ENCODE measurements at places on chromosomes 1 and 21.

- no peak for ATAC-seq
These were observed 12.0 kb downstream of the ALDH9A1 start for GRCh38 chr1:165686121-165686970.

- no peak for ATAC-seq
These were observed 45.1 kb downstream of the GRIK3 start for GRCh38 chr1:36989241-36989640.

DNA sequence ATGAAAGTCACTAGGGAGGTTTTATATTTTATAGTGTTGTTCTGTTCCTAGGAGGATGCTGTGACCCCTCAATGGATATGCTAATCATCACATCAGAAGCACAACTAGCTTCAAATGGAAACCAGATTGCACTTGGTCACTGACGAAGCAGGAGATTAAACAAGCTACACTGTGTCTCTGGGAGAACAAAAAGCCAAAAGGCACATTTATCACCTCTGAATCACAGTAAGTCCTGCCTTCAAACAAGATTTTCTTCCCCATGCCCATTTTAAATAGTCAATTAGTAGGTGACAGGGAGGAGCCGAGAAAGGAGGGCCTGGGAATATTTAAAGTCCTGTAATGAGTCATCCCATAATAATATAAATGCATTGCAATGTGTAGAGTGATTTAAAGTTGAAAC, 38.1 kb downstream of the RGS2 start:
- no peak for ATAC-seq

DNA sequence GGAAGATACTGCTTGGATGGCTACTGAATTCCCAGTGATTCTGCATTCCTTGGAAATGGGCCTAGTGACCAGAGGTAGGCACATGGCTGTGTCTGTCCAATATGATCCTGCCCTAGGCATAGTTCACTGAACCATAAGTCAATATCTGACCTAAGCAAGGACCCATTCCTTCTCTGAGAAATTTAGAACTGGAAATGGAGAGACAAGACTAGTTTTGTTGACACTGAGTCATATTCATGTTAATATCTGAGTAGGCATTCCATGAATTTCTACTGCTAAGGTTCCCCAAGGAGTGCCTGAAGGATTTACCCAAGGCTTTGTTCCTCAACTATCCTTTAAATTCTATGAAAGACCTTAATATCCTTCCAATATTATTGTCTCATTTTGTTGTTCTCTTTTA, 329.8 kb upstream of the BEND5 start:
- ATAC-seq, result no peak

DNA sequence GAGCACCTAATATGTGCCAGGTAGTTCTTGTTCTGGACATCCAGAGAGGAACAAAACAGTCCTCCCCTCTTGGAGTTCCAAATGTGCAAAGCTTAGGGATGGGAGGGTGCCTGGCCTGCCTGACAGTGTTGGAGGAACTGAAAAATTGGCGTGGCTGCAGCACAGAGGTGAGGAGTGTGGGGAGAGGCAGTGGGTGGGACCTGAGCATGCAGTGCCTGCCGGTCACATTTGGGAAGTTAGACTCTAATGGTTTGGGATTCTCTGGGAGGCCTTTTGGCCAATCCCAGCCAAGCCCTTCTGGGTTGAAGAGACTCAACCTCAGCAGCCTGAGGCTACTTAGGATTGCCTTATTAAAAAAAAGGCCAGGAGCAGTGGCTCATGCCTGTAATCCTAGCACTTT, 2.3 kb upstream of the TCEA3 start:
- ATAC-seq, result no peak

GRCh38 chr1:8430476-8430875, 112.6 kb downstream of the SLC45A1 start:
- ATAC-seq, result no peak

GRCh38 chr1:222916100-222916499, 101.3 kb downstream of the DISP1 start:
- no peak for ATAC-seq

DNA sequence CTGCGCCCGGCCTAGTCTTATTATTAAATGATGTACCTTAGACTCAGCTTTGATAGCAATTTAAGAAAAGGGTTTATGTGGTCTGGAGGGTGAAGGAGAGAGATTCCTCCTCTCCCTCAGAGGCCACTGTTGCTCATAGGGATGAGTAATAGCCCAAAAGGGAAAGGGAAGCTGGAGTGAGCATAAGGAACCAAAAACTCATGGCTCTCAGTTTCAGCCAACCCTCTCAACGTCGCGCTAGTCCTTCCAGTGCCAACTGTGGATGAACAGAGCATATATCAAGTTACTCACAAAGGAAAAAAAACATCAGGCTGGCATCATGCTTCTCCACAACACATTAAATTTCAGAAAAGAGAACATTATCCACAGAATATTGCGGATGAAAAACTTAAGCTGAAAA, 8.3 kb upstream of the GPR89B start:
- ATAC-seq, result no peak

DNA sequence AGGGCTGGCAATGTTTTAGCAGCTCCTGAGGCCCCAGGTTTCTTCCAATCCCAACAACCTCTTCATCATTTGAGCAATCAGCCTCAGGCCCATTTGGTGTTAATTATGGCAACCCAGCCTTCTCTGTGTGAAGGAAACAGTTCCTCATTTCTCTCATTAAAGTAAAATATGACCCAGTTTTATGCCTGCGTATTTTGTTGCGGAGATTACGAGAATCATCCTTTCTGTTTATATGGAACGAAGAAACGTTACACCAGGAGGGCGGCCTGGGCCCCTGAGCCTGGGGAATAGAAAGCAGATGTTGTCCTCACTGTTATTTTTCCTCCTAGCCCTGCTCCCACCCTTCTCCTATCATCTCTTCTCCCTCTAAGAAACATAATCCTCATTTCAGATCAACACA, 332.2 kb upstream of the USP24 start:
- ATAC-seq, result no peak

DNA sequence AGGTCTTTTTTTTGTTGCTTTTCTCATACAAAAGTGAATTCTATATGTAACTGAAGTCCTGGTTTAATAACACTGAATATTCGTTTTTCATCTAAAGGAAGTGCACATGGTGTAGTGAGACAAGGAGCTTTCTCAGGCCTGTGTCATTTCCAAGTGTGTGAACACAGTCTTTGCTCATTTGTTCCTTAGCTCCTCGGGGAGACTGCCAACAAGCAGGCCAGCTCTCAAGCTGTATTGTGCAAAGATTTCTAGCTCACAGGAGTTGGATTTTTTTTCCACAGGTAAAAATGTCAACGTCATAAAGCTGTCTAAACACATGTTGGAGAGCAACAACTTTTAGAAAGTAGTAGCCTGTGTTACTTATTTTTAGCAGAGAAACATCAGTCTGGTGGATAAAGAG, 87.8 kb upstream of the S1PR1 start:
- ATAC-seq, result no peak

DNA sequence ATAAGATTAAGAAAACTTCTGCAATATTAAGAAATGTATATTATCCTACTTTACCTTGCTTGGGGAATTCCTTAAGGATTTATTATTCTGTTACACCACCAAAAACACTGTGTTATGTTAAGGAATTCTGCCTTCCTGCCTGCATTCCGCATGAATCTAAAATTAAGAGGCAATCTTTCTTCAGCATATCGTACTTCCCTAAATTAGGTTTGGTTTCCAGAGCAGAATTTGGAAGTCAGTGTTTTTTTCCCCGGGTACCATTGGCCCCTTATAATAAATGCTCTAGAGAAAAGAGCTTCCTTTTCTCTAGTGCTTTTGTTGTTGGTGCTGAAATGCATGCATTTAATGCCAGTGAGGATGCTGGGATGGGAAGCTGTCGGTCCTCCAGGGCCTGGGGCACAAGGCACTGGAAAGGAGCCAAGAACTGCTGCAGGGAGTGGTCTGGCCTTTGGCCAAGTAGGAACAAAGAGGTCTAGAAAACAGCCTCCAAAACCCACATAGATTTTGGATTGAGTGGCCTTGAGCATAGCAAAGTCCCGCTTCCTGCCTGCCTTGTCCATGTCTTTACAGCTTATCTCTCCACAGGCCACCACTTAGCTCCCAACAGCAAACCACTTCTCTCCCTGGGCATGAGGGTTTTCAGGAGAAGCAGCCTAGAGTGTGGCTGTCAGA, 69.9 kb downstream of the RRAGC start:
- no peak for ATAC-seq

GRCh38 chr1:61618755-61619154, 106.2 kb downstream of the TM2D1 start:
- no peak for ATAC-seq

DNA sequence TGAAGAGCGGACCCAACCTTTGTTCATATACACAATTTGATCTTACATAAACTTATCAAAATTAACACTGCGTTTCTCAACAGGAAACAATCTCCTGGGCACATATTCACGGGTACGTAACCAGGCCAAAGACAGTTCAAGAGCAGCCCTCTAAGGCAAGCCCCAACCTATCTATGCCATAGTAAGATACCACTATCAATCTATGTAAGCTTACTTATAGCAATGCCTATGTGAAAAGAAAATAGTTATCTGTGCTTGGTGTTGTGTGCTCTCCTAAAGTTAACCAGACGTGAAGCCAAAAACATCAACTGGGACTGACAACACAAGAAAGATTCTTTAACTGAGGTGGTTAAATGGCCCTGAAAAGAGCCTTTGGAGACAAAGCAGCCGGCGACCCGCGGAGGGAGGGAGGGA, 49.4 kb upstream of the BOLA1 start:
- no peak for ATAC-seq

DNA sequence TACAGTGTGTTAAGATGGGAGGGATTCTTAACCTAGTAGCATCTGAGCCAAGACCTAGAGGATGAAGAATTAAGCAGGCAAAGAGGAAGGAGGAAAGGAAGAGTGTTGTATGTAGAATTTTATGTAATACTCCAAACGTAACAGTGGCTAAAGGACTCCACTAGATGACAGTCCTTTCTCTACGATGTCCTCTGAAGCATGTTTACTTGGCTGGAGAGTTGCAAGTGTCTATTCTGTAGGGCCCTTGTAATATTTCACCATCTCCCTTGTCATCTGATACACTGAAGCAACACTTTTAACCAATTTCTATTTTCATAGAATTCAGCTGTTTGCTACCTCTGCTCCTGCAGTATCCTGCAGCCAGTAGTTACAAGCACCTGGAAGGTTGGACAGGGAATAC, 2.2 kb upstream of the YBX1 start:
- ATAC-seq, result no peak

- ATAC-seq, result no peak
These were observed 55.2 kb downstream of the MRPL37 start for GRCh38 chr1:54255026-54255702.

DNA sequence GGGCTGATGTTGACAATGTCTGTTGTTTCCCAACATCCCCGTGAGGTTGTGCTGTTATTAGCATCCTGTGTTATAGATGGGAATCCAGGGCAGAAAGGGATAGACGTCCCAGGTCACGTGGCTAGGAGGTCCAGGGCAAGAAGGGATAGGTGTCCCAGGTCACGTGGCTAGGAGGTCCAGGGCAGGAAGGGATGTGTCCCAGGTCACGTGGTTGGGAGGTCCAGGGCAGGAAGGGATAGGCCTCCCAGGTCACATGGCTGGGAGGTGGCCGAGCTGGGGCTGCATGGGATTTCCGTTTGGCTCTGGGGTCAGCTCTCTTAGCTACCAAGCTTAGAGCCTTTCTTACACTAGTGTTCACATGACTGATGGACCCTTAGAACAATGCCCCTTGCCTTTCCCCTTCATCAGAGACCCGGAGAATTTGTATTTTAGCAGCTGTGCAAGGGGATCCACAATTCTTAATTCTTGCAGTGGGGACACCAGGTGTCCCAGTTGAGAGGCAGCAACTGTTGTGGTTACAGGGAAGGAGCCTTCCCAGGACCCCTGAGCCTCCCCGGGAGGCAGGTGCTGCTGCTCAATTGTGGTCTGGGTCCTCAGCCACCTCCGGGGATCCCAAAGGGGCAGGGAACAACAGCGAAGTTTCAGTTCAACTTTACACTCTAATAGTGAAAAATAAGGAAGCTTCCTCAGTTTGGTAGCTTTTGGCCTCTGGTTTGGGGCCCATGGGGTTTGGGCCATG, 69.2 kb downstream of the UMODL1 start:
- ATAC-seq, result no peak

DNA sequence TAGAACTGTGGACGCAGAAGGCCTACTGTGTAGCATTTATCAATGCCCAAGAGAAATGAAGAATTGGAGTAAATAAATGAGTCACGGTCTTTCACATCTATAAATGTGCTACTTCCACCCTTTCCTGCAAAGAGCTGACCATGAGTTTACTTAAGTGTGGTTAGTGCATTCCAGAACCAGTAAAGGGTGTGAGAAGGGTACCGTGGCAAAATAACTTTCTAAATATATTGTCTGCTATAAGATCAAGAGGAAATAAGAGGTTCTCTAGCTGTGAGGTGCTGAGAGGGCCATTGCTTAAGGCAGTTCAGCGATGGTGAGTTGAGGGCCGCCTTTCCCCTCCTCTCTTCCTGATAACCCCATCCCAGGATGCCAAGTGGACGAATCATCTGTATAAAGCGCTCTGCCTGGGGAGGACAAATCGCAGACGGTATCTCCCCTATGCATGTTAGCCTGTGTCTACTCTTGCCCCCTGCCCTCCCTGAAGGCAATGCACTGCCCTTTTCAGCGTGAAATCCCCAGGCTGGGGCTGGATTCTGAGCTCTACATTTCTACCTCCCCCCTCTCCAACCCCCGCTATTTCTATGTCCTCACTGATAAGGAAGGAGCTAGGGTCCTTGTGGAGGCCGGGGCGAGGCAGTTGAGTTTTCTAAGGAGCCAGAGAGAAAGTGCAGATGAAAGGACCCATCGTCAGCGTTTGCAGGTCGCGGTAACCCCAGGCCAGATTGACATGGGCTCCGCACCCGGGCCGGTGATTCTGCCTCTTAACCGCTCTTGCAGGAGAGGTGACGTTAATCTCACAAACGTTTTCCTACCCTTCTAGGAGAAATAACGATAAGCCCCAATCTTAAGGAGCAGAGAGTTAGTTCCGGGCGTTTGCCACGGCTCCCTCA, 1.5 kb upstream of the NCAM2 start:
- ATAC-seq, result no peak

DNA sequence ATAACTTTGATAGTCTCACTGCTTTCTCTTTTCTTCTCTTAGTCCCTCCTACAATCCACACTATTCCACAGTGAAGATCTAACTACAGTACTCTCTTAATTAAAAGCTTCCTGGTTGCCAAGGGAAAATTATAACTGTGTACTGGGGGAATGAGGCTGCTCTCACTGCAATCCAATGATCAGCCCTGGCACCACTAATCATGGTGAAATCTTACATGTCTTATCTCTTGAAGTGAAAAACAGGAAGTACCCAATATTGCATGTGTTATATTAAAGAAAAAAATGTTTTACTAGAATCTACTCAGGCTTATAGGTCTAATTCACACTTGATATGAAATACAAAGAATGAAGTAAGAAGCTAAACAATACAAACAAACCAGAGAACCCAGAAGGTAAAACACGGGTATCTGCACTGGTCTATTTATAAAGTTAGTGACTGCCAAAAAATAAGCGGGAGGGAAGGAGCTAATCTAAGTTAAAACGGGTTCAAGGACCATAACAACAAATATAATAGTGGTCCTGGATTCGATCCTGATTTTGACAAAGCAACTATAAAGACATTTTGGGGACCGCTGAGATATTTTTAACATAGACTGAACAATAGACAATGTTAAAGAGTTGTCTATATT, 57.5 kb downstream of the RGS2 start:
- no peak for ATAC-seq

All from gastroesophageal sphincter (tissue), 4 donors.